ENCODE measurements at places on chromosomes 3 and 15.

DNA sequence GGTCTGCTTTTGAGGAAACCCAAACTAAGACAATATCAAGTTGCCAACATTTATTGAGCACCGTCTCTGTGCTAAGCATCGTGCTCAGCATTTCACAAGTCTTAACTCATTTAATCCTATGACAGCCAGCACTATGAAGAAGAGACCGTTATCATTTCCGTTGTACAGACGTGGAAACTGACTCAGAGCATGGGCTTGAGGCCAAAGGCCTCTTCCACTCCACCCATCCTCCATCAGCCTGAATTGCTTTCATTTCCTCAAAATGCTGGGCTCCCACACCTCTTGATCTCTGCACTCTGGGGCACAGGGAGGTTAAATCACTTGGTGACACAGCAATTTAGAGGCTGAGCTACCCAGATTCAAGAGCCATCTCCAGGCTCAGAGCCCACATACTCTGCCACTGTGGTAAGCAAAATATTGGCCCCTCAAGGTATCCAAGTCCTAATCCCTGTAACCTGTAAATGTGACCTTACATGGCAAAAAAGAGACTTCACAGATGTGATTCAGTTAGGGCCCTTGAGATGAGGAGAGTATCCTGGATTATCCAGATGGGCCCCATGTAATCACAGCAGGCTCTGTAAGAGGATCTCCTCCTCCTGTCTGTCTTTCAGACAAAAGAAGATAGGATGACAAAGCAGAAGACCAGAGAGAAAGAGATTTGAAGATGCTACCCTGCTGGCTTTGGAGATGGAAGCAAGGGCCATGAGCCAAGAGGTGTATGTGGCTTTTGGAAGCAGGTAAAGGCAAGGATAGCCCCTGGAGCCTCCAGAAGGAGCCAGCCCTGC lies 24.3 kb upstream of the FLNB start:
- peak; percentile 7 for DNase-seq

DNA sequence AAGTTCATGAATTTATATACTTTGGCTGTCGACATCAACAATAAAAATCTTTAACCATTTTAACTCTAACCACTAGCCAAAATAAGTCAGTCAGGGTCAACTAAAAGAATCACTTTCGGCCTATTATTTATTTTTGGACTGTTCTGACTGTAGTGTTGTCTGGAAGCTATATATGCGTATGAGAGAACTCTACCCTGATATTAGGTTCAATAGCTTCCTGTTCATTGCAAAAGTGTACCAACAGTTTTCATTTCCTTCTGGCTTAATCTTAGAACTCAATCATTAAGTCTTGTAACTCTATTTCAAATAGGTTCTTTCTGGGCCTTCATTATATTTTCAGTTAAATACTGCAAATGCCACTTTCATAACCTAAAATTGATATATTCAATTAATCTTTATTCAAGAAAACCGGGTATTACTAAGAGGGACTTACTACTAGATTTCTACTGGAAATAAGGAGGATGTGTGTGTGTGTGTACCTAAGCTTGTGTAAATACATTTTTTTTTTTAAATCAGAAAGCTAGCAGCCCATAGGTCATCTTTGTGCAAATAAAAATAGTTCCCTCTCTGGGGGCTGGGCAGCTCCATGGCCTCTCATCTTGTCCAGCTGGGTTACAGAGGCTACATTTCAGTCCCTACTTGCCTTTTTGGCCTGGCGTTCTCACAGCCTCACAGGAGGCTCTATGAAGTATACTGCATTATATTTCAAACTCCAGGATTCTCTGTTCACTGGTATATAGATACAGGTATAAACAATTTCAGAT lies 5.8 kb downstream of the SERPINI2 start:
- no peak for DNase-seq

DNA sequence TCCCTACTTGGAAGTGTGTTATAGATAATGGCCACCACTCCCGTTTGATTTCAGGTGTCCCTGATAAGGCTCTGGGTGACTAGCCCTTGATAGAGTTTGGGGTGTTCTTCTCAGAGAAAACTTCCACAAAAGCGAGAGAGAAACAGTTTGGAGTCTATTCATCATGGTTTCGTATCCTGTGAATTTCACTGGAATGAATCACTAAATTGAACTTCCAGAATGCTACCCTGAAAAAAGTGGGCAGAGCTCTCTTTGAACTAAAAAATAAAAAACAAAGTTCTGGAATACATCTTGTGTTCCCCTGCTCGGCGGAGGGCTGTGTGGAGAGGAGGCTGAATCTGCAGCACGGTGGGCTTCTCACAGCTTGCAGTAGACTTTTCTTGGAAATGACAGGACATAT lies 52.8 kb upstream of the FAM98B start:
- no peak for DNase-seq

- no peak for DNase-seq
These were observed 97.3 kb downstream of the ARNT2 start for GRCh38 chr15:80501476-80501875.

Data from stimulated activated CD4-positive, alpha-beta T cell treated with anti-CD3 and anti-CD28 coated beads, Interleukin-15, amount 100 ng/mL, for 1 hour (primary cell).